ENCODE measurements at places on chromosomes 13 and 19.

- DNase-seq, result no peak
Measured at GRCh38 chr19:51086153-51086850, 3.6 kb upstream of the KLK14 start.

- no peak for DNase-seq
Measured at GRCh38 chr19:15464394-15465385, at the start of gene RASAL3. Gene RASAL3, minus strand, starts transcription at chr19:15464544. Its CDS starts 186 bp downstream, at chr19:15464358.

DNA sequence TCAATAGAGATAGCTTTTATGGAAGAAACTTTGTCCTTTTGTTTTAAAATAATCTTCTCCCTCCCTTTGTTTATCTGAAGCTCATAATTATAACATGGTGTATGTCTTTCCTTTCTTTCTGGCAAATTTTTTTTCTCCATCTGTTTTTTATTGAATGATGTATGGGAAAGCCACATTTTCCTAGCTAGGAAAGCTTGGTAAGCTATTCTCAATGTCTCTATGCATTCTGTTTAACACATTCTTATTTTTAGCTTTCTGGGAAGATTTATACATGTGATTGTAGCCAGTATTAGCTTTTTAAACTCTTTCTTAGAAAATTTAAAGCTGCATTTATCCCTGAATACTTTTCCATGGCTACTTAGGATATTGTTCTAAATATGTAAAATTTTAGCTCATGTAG lies 124.9 kb upstream of the CSNK1A1L start:
- no peak for DNase-seq

- DNase-seq, result no peak
Measured at GRCh38 chr13:49908637-49909036, 27.5 kb downstream of the SPRYD7 start.

GRCh38 chr13:41505209-41505835 lies 48.0 kb downstream of the RGCC start:
- peak; percentile 94 for DNase-seq

GRCh38 chr13:42532561-42533335 lies 41.2 kb upstream of the TNFSF11 start:
- peak; percentile 44 for DNase-seq

DNA sequence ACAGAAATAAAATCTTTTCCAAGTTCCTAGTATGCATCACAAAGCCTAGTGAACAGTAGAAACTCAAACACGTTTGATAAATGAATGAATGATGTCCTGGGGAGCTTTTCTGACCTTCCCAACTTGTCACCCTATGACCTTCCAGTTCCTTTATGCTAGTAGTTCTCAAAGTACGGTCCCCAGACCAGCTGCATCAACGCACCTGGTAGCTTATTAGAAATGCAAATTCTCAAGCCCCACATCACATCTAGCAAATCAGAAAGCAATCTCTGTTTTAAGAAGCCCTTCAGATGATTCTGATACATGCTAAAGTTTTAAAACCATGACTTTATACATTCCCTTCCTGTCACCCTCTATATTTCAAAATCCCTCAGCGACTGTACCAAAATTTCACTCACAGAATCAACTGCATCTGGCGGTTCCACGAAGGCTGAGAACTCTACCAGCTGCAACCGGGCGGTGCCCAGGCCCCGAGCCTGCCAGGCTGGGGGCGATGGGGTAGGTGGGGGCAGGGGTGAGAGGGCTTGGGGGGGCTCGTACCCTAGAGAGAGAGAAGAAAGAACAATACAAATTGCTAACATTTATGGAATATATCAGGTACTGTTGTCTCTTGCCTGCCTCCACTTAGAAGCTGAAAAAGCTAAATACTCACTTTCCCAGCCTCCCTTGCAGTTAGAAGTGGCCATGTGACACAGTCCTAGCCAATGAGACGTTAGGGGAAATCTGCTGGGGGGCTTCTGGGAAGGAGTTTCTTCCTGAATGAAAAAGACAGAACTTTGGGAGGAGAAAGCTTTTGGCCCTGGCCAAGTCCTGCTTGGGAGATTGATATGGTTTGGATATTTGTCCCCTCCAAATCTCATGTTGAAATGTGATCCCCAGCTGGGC lies 13.3 kb downstream of the CD37 start:
- no peak for DNase-seq

DNA sequence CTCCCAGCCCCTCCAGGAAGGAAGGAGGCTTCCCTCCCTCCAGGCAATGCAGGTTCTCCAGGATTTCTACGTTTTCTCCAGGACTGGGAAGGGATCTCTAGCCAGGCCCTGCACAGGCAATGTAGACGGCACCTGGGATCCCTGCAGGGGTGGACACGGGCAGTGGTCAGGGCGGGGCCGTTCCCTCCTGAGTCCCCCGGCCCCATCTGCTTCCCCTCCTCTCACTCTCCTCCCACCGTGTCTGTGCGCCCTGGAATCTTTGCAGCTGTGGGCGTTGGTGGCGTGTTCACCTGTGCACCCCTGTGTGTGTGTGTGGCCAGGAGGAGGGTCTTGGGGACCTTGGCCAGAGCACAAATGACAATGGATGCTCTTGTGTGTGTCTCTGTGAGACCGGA lies 10.0 kb downstream of the NRTN start:
- no peak for DNase-seq

GRCh38 chr19:38173291-38174041 lies 50.6 kb downstream of the DPF1 start:
- no peak for DNase-seq

DNA sequence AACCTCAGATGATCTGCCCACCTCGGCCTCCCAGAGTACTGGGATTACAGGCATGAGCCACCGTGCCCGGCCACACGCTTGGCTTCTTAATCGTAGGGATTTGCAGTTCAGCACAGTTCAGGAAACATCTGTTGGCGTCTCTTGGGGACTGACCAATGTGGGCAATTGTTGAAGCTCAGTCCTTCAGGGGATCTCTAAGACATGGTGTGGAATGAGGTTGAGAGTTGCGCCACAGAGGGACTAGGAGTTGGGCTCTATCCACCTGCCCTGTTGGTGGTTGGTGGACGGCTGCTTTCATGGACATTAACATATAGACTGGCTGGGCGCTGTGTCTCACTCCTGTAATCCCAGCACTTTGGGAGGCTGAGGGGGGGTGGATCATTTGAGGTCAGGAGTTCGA lies 37.3 kb upstream of the SIN3B start:
- DNase-seq, result no peak

DNA sequence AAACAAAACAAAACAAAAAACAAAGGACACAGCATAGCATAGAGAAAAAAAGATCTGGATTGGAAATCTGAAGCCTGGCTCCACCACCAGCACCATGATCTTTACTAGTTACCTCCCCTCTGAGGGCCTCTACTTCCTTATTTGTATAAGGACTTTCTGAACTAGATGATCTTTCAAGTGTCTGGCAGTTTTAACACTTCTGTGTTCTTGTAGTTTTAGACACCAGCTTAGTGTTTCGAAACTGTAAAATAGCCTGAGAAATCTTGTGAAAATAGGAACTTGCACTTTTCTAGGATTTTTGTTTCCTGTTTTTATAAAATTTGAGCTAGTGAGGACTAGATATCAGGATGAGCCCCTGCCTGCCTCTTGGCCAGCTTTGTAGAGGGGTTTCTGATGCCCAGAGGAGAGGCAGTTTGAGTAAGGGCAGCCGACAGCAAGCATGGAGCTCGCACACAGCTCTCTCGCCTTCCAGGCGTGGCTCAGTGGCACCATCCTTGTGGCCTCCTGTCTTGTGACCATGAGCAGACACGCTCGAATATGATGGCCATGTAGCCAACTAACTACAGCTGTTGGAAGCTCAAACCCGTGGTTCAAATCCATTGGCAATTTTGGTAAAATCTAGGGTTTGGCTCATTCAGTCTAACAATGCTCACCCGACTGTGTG lies 319.0 kb downstream of the KCNRG start:
- DNase-seq, result peak; percentile 67

GRCh38 chr19:47798904-47799266 lies 5.5 kb downstream of the TPRX1 start:
- no peak for DNase-seq

DNA sequence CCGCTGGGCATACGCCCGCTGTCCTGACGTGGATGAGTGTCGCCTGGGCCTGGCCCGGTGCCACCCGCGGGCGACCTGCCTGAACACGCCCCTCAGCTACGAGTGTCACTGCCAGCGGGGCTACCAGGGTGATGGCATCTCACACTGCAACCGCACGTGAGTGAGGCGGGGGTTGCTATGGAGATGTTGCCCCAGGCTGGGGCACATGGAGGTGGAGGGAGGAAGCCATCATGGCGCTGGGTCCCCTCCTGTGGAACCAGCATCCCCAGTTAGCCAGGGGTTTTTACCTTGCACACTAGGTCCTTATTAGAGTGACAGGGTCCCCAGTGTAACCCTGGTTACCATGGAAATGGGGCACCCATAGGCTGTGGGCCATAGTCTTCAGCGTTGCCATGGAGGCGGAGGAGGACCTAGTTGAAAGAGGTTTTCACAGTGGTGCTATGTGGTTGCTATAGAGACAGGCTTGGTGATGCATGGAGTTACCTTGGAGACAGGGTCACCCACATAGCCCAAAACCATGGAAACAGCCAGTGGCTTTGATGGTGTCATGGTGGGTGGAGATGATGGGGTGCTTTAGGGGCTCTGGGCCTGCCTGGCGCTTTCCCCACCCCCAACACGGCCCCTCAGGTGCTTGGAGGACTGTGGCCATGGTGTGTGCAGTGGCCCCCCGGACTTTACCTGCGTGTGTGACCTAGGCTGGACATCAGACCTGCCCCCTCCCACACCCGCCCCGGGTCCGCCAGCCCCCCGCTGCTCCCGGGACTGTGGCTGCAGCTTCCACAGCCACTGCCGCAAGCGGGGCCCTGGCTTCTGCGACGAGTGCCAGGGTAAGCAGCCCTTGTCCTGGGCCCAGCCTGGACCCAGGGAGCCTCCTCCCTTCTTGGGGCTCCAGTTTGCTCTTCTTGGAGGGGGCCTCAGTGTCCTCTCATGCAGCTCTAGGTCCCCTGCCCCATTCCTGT lies 27.1 kb downstream of the MEGF8 start:
- DNase-seq, result no peak

- no peak for DNase-seq
Measured at GRCh38 chr13:40383132-40383531, 283.3 kb downstream of the FOXO1 start.

GRCh38 chr19:30092721-30093569 lies 150.9 kb downstream of the URI1 start:
- no peak for DNase-seq

- DNase-seq, result no peak
Measured at GRCh38 chr13:32642316-32642715, 56.1 kb downstream of the PDS5B start.

All from fibroblast of villous mesenchyme (primary cell).